Small intestine (tissue), 16 donors: ENCODE measurements at places on chromosomes 1 and 21.

DNA sequence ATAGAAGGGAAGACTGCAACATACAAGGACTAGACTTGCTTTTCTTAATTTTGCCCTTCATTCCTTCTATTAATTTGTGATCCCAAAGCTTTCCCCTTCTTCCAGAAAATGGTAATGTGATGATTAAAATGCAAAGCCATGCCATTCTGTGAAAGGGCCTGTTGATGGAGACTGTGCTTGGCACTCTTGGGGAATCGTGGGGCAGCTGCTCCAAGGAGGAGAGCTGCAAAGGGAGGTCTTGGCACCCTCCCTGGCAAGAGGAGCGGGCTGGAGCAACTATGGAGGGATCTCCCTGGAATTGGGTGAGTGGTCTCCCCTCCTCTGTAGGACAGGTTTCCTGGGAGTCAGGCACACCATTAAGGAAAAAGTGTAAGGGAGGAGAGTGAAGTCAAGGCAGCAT, 16.6 kb downstream of the CACNA1S start:
- DNase-seq = no peak

DNA sequence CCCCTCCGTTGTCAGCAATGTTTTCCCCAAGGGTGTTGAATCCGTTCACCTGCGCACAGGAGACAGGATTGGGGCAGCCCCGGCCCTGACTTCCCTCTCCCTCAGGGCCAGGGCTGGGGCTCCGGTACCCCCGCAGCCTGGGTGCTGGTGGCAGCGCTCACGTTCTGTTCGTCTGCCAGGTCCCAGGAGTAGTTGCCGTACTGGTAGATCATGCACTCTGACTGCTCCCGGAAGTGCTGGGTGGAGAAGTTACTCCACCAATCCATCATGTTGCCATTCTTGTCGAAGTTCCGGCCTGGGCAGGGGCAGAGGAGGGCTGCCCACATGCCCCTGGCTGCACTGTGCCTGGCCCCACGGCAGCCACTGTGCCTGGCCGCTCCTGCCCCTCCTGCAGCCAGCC, 6.1 kb downstream of the PRXL2B start:
- peak; percentile 77 for DNase-seq

DNA sequence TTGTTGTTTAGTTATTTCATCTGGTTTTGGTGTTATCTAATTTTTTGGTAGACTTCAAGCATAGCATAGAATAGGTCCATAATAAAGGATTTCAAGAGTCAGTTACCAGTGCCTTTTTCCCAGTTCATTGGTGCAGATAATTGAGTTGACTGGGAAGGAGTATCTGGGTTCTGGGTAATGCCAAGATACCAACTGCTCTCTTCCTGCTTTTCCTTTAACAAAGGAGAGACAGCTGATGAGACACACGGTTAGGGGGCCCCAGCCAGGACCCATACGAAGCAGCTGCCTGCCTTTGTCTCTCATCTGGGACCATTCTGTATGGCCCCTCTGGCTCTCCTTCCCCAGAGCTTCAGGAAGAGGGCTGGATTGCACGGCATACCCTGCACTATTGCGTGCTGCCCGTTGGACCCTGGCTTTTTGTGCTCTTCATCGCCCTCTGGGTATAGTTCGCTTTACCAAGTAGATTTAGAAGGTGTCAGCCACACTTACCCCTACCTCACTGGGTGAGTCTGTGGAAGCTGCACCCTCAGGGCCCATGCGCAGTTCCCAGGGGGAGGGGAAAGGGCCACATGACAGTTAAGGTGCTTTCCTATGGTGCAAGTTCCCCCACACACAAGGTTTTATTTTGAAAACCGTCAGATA, 7.0 kb downstream of the NAV1 start:
- DNase-seq = peak; percentile 39

DNA sequence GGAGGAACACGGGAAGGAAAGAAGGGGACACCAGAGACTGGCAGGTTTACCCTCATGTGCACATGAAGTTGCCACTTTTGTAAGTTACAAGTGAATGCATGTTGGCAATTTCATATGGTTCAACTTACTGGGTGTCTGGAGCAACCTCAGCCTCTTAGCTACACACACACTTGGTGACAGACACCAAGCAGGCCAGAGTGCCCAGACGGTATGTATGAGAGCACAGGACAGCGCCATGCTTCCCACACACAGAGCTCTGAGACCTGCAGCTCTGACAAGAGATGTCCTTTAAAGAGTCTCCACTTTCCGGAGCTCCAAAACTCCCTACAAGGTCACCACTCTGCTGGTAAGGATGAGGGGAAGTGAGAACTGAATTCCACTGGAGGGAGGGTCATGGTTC, 1.9 kb upstream of the TRABD2B start:
- no peak for DNase-seq

- no peak for DNase-seq
Measured at GRCh38 chr21:31348188-31348587, 4.1 kb upstream of the TIAM1 start.

- DNase-seq = no peak
Measured at GRCh38 chr1:110200190-110200589, 9.9 kb upstream of the KCNC4 start.

- DNase-seq = peak; percentile 84
Measured at GRCh38 chr1:38246955-38247952, 200.7 kb upstream of the POU3F1 start.

DNA sequence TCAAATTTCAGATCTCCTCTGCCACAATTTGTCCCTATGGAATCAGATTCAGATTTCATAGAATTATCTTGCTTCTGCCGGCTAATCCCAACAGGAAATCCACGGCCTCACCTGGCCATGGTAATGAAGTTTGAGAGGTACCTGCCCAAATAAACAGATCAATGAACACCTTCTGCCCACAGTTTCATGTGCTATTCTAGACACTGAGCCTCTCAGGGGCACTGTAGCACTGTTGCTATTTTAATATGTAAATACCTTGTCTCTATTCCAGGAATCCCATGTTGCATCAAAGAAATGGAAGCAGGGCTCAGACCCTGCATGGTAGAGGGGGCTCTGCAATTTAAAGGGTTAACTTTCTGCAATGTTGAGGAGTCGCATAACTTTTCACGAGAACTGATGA, 593.1 kb downstream of the PTBP2 start:
- DNase-seq = no peak

GRCh38 chr1:7513081-7513480, 258.0 kb upstream of the VAMP3 start:
- no peak for DNase-seq

GRCh38 chr1:228400692-228401454, 5.8 kb downstream of the TRIM11 start:
- no peak for DNase-seq

- DNase-seq = peak; percentile 84
Measured at GRCh38 chr1:145707183-145707867, at the start of gene PDZK1. Gene PDZK1 (minus strand): TSS chr1:145707368. CDS start chr1:145688021, 19,347 bp downstream.

DNA sequence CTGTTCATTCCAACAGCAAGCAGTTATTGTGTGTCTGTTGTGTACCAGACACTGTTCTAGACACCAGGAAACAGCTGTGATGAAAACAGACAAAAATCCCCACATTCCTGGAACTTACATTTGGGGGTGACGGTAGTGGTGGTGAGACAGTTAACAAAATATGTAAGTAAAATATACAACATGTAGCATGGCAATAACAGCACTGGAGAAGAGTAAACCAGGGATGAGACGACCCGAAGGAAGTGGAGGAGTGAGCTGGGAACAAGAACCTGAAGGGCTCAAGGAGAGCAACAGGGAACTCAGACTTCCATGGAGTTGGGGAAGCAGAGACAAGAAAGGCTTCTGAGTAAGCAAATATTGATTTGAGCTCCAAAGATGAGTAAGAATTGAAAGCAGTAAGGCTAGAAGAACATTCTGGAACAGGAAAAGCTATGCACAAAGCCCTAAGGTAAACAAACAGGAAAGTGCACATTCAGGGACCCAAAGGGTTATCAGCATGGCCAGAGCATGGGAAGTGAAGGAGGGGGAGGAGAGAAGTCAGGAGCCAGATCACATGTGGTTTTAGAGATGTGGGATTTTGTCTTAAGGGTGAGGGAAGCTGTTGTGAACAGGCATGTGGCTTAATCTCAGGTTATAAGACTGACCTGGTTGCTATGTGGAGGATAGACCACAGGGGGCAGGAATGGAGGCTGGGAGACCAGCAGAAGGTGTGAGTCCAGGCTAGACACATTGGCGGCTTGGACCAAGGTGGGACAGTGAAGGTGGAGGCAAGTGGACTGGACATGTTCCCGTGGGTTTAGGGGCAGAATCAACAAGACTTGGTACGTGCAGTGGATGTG, 7.3 kb downstream of the CSF1 start:
- DNase-seq = no peak

- DNase-seq = no peak
Measured at GRCh38 chr1:165686971-165687433, 11.4 kb downstream of the ALDH9A1 start.

DNA sequence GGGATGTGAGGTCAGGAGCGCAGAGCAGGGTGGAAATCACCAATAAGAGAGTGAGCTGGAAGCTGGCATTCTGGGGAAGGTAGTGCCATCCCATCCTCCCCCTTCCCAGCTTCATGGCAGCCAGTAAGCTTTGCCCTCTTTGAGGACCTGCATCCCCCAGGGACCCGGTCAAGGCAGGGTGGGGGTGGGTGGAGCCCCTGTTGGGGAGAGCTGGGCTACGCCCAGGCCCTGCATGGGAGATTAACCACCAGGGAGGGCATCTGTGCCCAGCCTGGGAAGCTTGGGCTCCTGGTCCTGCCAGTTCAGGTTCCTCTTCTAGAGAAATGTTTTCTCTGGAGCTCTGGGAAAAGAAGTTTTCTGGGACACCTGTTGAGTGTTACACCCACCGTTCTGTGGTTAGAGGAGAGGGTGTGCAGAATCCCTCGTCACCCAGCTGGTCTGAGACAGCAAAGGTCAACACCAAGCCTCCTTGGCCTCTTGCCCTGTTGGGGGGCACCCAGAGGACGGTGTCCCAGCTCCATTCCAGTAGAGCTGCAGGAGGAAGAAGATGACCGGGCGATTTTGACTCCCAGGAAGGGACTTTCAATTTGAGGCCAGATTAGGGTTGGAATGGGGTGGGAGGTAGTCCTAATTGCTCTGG, 30.1 kb upstream of the TENT5C start:
- no peak for DNase-seq

DNA sequence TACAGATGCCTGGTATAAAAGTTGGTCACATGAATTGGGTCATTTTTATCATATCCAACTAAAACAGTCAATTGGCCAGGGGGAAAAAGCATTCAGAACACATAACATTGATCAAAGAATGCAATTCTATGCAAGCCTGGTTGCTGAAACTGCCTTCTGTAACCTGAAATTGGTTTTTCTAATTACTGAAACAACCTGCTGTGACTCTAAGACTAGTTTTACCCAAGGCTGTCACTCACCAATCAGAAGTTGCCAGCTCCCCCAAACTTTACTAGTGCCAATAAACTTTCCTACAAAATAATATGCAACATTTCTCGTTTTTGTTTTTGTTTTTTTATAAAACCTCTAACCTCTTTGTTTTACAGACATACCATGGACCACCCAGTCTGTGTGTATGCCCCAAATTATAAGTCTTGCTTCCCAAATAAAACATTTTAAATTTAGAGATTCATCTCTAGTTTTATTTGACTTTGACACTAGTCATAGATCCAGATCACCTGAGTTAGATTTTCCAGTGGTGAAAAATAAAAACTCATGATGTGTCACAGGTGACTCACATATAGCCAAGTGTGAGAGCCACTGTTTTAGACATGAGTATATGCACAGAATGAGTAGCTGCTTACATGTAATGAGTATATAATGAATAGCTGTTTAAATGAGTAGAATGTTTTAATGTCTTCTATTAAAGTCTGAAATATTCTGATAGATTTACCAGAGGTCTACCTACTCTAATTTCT, 64.2 kb upstream of the CR2 start:
- no peak for DNase-seq

DNA sequence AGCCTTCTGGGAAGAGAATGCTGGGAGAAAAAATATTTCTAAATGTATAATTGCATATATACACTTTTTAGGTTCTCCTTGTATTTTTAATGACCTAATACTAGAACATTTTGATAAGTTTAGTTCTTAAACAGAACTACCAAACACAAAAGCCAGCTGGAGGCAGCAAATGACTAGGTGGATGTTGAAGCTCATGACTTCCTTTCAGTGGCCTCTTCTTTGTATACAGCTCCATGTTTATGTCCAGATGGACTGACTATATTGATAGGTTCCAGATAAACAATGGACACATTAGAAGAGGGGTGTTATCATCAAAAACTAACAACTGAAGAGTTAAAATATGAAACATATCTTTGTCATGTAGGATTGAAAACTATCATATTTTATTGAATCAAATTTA, 52.5 kb downstream of the LRRC8D start:
- no peak for DNase-seq

- no peak for DNase-seq
Measured at GRCh38 chr1:224745924-224746323, 129.8 kb downstream of the CNIH3 start.

DNA sequence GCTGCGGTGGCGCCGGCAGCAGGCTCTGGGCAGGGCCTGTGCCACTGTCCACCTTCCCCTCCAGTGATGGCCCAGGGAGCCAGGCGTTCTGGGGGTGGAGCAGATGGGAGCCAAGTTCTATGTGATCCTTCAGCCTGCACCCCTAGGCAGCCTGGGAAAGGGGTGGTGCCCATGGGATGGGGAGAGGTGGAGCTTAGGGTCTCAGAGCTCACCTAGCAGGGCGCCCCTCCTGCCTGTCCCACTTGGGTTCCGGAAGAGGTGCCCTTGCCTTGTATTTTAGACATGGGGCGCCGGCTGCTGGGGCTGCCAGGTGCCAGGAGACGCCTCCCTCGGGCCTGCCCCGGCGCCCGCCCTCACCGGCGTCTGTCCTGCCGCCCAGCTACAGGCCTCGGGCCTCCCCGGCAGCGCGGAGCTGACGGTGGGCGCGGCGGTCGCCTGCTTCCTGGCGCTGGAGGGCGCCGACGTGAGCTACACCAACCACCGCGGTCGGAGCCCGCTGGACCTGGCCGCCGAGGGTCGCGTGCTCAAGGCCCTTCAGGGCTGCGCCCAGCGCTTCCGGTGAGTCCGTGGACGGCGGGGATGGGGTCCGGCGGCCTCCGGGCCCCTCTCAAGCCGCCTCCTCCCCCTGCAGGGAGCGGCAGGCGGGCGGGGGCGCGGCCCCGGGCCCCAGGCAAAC, 3.1 kb upstream of the MMP23B start:
- DNase-seq = peak; percentile 8

- no peak for DNase-seq
Measured at GRCh38 chr1:170675865-170676264, 11.9 kb downstream of the PRRX1 start.

DNA sequence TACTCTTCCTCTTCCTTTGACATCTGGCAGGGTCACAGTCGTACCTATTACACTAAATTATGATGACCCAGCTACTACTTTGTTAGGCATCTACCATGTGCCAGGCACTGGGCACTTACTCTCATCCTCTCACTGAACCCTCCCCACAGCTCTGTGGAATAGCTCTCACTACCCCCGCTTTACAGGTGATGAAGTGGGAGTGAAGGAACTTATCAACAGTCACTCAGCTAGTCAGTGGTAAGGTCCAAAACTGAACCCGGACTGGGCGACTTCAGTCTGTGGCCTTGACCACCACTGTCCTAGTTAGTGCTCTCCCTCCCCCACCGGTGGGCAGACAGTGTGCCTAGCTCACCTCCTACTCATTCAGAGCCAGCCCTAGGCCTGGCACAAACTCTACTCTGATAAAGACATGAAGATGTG, 12.3 kb downstream of the ADGRB2 start:
- no peak for DNase-seq

- no peak for DNase-seq
Measured at GRCh38 chr1:87246436-87246835, 82.2 kb upstream of the LMO4 start.

- no peak for DNase-seq
Measured at GRCh38 chr1:21585037-21585436, 75.8 kb downstream of the ALPL start.
